ENCODE measurements at places on chromosomes 1 and 21. TPM values are rescaled to one million over a fixed set of nuclear protein-coding genes. Genes with fewer than 3 reads are reported as not detected.

GRCh38 chr1:50604580-50604979 lies 181.3 kb upstream of the DMRTA2 start:
- no peak for DNase-seq

- DNase-seq = no peak
These were observed 123.2 kb downstream of the DMRTB1 start for GRCh38 chr1:53582211-53583020.

DNA sequence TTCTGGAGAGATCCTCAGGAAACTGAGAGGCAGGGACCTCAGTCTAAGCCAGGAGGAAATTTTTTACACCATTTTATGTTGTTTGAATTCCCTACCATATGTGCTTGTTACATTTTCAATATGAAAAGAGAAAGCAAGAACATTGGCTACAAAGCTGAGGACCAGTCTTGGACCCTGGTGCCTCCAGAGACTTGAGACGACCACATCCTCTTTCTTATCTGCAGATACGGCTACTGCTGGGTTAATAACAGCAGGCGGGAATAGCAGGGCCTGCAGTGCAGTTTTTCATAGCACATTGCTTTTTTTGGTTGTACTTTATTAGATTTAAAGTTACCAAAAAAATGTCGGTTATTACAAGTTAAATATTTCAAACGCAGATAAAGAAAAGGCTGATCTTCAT lies 3.9 kb downstream of the KDM4A start:
- DNase-seq = no peak

DNA sequence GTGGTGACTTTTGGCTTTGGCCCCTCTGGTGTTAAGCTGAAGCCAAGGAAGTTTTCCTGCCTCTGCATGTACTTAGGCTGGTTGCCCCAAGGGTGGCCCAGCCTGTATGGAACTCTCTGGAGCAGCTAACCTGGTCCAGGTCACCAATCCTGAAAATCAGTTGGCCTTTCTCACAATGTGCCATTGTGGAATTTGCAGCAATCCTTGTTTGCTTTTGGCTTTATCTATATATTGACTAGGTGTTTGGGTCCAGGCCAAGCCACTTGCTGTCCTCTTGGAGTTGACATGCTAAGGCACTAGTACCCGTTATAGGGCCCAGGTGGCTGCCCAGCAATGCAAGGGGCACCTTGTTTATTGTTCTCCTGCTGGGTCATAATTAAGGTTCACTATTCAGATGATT lies 124.6 kb downstream of the CAMTA1 start:
- DNase-seq = no peak

GRCh38 chr1:50348449-50349241 lies 74.6 kb downstream of the DMRTA2 start:
- DNase-seq = peak; percentile 37

The RGSL1 gene
- total RNA-seq = not detected

The SIK1 gene
- total RNA-seq = 2.7 TPM

The ZNF593OS gene
- total RNA-seq = not detected

- no peak for DNase-seq
These were observed 40.6 kb upstream of the CD46 start for GRCh38 chr1:207711285-207711684.

DNA sequence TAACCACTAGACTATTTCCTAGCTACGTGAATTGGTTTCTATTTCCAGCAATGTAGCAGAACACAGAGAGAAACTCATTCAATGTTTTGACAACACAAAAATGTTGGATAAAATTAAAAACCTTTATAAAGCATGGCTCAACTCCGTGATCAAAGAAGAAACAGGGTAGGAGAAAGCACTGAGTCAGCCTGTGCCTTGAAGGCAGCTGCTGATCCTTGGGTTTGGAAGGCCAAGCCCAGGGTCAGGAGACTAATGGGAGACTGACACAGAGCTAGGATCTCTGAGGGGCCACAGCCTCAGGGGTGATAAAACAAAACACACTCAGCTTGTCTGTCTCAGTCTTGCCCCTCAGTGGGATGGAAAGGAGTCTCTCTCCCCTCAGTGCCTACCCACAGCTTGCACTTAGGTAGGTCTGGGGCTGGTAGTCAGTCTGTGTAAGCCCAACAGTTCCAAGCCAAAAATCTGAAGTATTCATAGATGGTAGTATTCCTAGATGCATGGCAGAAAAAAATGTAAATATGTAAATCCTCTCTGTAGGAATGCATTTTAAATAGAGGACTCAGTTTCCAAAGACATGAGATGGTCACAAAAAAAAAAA lies 53.3 kb downstream of the B3GALNT2 start:
- no peak for DNase-seq

The PTPRF gene
- total RNA-seq = 155 TPM

DNA sequence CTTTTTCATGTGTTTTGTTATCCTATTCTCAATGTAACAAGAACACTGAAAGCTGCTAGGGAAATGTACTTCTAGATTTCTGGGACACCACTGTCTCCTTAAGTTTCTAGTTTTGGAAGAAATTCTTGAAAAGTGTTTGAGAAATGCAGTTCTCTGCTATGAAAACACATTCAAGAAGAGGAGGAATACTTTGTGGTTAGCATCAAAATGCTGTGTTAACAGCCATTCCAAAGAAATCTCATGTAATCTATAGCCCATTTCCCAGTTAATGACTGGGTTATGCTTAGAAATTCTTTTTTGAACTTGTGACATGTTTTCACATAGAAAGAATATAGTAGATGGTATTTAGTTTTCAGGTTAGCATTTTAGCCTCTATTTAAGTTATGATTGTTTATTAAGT lies 6.0 kb downstream of the RAVER2 start:
- DNase-seq = no peak

- no peak for DNase-seq
These were observed 1793.2 kb downstream of the NCAM2 start for GRCh38 chr21:22791376-22791775.

The PHTF1 gene
- 18.9 TPM for total RNA-seq

The ANGPTL1 gene
- not detected for total RNA-seq

Data from epithelial cell of proximal tubule (primary cell).